Astrocyte (in vitro differentiated cells and primary cell): ENCODE measurements at places on chromosomes 3 and 15.

- no peak for DNase-seq
Measured at GRCh38 chr15:91193378-91193720, 93.3 kb downstream of the SV2B start.

- DNase-seq = no peak
Measured at GRCh38 chr15:81427176-81427575, 53.2 kb upstream of the TMC3 start.

- DNase-seq = no peak
Measured at GRCh38 chr3:50323092-50323600, 601 bp upstream of the HYAL2 start.

DNA sequence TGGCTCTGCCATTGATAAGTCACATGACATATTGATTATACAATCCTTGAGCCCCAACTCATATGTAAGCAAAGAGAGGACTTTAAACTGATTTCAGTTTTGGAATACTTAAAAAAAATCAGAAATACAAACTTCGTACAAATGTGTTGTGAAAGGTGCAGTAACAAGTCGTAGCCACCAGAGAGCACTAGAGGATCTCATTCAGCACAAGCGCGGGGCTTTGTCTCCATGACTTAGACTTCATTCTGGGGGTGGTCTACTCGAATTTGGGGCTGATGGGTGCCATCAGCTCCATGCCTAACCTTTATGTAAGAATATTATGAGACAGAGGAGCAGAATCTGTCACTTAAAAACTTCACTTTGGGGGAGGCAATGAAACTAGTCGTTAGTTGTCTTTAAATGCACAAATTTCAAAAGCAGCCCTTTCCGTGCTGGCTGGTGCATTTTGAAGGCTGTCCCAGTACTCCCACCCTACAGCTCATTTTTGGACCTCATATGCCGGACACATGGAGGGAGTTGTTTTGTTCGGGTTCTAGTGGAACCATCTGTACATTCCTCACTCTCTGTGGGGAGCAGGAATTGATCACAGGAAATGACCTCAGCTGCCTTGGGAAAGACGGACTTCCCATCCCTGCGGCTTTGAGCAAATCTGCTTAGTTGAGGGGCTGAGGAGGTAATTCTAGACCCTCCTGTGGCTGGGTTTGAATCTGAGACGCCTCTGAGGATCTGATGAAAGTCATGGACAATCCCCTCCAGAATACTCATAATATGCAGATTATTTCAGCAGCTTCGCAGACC lies 27.5 kb upstream of the MASP1 start:
- DNase-seq = peak; percentile 44

GRCh38 chr3:16589120-16589519 lies 16.1 kb downstream of the DAZL start:
- no peak for DNase-seq

- no peak for DNase-seq
Measured at GRCh38 chr3:12175844-12176453, 17.2 kb upstream of the TIMP4 start.

GRCh38 chr3:74515451-74515850 lies 99.0 kb downstream of the CNTN3 start:
- no peak for DNase-seq
